ENCODE measurements at places on chromosomes 3 and 15.

DNA sequence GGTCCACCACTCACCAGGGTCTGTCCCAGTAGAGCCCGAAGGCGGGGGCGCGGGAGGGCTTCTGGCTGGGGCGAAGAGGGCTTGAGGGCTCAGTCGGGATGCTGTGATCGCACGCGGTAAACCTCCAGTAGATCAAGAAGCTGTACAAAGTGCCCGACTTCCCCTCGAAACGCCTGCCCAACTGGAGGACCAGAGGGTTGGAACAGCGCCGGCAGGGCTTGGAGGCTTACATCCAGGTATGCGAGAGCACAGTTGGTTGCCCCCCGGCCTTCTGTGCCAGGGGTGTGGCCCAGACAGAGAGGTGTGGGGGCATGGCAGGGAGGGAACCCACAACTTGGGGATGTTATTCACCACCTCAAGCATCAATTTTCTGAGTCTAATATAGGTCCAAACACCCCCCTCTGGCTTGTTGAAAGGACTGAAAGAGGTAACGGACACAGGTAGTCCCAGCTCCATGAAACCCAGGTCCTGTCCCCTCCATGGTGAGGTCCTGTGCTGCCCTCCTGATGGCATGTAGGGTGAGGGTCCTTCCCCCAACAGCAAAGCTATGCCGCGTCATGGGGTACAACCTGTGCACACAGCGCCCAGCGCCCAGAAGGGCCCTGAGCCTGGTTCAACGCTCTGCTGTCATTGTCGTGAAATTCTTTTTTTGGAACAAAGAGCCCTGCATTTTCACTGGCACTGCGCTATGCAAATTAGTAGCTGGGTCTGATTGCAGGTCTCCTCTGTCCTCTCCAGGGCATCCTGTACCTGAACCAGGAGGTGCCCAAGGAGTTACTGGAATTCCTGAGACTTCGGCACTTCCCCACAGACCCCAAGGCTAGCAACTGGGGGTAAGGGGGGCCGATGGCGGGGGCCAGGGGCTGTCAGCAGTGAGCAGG is 1.2 kb downstream of the SNX22 start:
- DNase-seq, result peak; percentile 28

GRCh38 chr3:193023218-193023617 is 105.6 kb upstream of the MB21D2 start:
- DNase-seq, result no peak

GRCh38 chr15:61822511-61822910 is 237.7 kb downstream of the VPS13C start:
- DNase-seq, result no peak

DNA sequence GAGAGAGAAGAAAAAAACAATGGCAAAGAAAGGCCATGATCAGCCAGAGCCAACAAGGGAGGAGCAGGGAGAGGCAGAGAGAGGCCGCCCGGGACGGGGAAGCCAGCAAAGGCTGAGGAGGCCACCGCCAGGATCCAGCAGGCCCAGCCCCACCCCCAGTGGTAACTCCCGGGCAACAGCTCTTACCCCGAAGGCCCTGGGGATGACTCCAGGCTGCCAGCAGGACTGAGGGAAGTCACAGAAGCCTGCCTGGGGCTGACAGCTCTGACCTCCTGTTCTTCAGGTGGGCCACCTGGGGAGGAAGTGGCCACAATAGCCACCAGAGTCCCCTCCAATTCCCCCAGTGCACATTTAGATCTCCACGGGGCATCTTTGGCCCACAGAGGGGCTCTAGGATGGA is 184.3 kb upstream of the LINGO1 start:
- DNase-seq, result no peak

DNA sequence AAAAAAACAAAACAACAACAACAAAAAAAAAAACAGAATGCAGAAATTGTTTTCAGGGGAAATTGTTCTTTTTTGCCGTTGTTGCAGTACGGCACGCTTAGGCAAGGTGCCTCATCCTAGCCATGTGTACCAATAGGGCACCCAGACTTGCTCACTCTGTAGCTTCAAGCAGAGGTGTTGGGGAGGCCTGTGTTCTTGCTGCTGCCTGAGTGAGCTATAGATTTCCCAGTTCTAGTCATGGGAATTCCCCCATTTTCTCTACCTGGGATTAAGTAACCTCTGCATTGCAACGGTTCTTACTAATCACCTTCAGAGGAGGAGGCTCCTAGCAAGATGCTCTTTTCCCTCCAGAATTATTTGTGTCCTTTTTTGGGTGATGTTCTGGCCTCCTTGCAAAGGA is 12.9 kb upstream of the PARL start:
- DNase-seq, result no peak
